ENCODE measurements at places on chromosomes 11 and 22.

- no peak for DNase-seq
Measured at GRCh38 chr11:122197066-122197987, 81.3 kb upstream of the BLID start.

GRCh38 chr11:68863553-68864265 lies 22.0 kb upstream of the CPT1A start:
- DNase-seq, result no peak

DNA sequence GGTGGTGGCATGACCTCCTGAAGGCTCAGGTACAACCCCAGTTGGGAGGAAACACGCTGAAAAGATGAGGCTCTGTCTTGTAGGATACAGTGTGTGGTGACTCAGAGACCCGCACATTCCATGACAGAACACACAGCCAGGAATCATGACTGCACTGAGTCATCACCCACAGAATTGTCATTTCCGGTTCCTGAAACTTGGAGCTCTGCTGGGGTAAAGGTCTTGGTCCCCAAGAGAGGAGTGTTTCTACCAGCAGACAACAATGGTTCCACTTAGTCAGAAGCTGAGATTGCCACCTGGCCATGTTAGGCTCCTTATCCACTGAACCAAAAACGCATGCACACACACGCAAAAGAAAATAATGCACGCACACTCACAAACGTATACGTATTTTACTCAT lies 31.5 kb upstream of the CYB5R3 start:
- DNase-seq, result no peak

DNA sequence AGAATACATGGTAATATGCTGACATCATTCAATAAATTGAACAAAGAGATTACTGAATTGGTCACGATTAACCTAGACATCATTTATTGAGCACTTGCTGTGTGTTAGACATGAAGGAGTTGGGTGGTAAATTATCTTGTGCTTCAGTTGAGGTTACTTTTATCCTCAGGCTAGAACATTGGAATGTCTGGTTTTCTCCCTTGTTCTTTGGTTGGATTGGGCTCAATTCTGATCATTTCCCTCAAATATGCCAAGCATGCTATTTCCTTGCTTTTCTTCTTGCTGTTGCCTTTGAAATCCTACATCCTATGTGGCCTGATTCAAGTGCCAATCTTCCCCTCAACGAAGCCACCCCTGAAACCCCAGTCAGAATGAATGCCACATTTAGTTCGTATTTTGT lies 65.8 kb downstream of the DEUP1 start:
- no peak for DNase-seq

DNA sequence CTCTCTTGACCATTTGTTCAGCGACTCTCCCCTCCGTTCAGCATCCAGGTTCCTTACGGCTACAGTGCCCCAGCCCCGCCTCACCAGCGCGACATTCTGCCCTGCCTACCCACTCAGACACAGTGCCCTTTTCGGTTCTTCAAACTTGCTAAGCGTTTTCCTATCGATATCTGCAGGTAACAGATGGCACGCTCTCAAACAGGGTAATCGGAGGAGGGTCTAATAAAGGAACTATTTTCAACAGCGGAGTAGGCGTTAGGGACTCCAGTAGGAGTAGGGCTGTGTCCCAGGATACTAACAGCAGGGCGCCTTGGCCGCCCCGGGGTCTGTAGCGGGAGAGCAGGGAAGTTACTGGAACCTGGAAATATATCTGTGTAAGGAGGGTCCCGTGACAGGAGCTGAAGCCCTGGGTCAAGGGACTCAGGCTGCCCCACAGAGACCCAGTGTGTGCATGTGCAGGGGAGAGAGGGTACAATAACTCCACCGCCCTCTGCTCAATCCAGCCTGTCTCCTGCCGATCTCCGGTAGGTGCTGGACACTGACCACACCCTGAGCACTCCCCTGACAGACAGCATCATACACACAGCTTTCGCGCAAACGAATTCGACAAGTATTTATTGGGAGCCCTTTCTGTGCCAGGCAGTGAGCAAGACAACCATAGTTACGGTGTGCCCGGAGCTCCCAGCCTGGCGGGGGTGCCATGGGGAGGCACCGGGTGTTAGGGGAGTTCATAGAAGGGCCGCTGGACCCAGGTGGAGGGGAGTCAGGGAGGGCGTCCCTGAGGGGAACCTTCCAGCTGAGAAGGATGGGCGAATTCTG lies 2.1 kb downstream of the KLHL35 start:
- no peak for DNase-seq

DNA sequence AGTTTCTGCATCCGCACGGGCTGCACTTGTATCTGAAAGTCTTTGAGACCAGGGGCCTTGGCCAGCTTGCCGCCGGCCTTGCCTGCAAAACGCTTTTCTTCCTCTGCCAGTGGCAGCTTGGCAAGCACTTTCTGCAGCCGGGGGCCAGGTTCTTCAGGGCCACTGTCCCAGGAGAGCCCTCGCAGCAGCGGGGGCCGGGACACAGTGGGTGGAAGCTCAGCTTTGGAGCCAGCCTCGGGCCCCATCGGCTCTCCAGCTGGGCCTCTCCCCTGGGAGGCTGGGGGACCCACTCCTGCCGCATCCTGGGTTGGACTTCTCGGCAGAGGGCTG lies 57.5 kb upstream of the LYVE1 start:
- no peak for DNase-seq

- DNase-seq, result no peak
Measured at GRCh38 chr11:134469627-134470026, 57.6 kb upstream of the B3GAT1 start.

DNA sequence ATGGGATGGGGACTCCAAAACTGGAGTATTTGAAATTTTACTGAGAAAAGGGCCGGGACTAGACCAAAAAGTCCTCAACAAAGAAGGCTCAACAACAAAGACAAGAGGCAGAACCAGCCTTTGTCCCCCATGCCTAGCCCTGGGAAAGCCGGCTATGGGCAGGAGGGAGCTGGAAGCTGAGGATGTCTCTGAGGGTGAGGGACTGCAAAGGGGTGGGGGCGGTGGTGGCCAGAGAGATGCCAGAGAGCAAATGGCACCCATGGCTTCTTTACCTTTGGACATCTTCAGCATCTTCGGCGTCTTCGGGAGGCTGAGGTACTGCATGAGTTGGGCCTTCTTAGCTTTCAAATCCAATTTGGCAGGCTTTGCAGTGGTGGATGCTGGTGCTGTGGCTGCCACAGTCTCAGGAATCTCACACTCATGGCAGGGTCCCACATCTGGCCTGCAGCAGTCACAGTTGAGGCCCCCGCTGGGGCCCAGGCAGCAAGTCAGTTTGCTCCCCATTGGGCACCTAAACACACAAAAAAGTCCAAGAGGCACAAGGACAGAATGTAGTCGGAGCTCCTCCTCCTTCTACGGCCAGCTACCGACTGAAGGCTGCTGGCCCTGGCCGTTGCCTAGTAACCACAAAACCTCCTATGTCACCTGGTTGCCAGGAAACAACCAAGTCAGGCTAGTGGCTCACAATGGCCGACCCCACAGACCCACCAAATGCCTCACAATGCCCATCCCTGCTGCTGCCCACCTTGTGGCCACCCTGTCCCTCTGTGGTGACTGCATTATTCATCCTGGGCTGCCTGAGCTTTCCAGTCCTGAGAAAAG lies at the start of gene C22orf42:
TSS of gene C22orf42 (minus strand) at position 592 of the 822 bp plus-strand sequence. CDS start at position 504, 88 bp downstream.
- no peak for DNase-seq

GRCh38 chr11:32073644-32074026 lies 17.2 kb upstream of the RCN1 start:
- no peak for DNase-seq
